HFFc6 (cell line): ENCODE measurements at places on chromosomes 2 and 18. TPM values are rescaled to one million over a fixed set of nuclear protein-coding genes. Genes with fewer than 3 reads are reported as not detected.
A peak's percentile ranks its signal among the peaks of the same experiment; 100 is the strongest.

GRCh38 chr2:188324067-188324466 is 32.4 kb downstream of the GULP1 start:
- peak; percentile 43 for DNase-seq

- DNase-seq = no peak
Measured at GRCh38 chr2:239127513-239127912, 273.3 kb downstream of the HDAC4 start.

- no peak for DNase-seq
Measured at GRCh38 chr2:2698182-2699120, 367.4 kb upstream of the MYT1L start.

DNA sequence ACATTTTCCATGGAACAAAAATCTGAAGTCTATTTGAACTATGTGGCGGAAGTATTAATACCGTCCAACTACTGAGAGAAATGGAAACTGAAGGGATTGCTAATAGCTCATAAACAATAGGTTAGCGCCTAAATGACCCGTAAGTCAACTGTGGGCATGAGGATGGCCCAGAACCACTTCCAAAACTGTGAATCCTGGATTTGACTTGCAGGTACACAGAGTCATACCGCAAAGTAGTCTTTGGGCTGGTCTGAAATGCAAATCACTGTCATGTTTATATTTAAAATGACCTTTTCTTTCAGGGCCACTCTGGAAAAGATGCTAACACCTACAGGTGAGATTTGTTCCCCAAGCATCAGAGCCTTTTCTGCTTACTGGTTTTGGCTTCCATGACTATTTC is 50.6 kb downstream of the STAT4 start:
- DNase-seq = no peak

DNA sequence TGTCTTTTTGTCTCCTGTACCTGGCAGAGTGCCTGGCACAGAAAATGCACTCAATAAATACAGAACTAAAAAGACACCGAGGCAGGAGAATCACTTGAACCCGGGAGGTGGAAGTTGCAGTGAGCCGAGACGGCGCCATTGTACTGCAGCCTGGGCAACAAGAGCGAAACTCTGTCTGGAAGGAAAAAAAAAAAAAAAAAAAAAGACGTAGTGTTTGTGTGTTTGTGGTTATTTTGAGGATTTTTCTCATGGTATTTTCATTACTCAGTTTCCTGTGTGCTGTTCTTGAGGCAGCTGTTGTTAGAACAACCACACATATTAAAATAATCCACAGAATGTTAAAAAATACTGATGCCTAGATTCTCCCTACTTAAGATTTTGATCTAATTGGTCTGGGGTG is 519.2 kb upstream of the SPHKAP start:
- DNase-seq = peak; percentile 66

- no peak for DNase-seq
Measured at GRCh38 chr2:14127765-14128164, 504.8 kb upstream of the LRATD1 start.

- peak; percentile 30 for DNase-seq
Measured at GRCh38 chr2:8197101-8197500, 484.8 kb upstream of the ID2 start.

- peak; percentile 21 for DNase-seq
Measured at GRCh38 chr18:55152801-55153200, 193.5 kb upstream of the CCDC68 start.

GRCh38 chr18:13514558-13514957 is 211.8 kb downstream of the FAM210A start:
- no peak for DNase-seq

DNA sequence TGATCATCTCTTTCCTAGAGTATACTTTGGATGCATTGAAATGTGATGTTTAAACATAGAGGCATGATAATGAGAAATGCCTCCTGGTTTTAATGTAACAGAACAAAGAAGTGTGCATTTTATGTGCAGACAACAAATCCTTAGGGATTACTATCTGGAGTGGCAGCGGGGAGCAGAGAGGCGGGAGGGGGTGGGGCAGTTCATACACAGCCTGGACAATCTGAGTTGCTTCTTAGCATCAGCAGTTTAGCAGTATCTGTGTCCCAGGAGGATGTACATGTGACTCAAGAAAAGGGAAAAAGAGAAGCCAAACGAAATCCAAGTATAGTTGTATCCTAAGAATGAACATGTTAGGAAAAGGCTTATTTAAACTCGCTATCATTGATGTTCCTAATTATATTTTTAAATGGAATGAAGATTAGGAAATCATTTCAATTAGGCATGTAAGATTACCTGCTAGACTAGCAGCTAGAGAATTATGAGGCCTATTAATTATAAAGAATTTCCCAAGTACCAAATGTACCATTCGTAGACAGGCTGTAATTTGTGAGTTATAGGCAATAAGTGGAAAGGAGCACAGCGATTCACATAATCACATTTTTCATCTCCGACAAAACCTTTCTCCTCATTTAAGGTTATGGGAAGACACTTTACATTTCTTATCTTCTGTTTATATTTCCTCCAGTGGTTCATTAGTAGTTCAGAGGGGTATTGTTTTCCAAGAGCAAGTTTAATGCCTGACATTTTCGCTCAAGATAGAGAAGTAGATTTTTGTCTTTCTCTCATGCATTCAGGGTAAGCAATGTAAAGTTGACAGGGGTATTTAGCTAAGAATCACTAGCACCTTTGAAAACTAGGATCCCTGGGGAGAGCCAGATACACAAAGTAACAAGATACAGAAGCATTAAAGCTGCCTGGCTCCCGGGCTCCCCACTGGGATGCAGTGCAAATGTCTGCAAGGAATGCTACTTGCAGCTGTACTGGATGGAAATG is 141.3 kb upstream of the NOSTRIN start:
- DNase-seq = no peak

GRCh38 chr18:48376934-48377333 is 32.2 kb downstream of the ZBTB7C start:
- no peak for DNase-seq

GRCh38 chr2:62042400-62042799 is 136.9 kb downstream of the COMMD1 start:
- no peak for DNase-seq

GRCh38 chr2:118906186-118906585 is 35.8 kb upstream of the MARCO start:
- DNase-seq = no peak

DNA sequence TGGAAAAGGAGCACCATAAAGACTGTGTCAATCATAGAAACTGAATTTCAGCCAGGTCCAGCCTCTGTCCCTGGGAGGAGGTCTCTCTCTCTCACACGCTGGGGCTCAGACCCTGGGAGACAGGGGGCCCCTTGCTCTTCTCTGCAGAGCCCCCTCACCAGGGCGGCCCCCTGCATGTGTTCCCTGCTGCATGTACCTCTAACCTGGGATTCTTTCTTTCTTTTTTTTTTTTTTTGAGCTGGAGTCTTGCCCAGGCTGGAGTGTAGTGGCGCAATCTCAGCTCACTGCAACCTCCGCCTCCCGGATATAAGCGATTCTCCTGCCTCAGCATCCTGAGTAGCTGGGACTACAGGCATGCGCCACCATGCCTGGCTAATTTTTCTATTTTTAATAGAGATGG is 46.5 kb downstream of the TPO start:
- DNase-seq = no peak

- no peak for DNase-seq
Measured at GRCh38 chr2:239609607-239610310, 208.9 kb upstream of the HDAC4 start.

- DNase-seq = no peak
Measured at GRCh38 chr2:193141998-193142397, 947.3 kb upstream of the TMEFF2 start.

GRCh38 chr2:70314640-70315039 is 12.8 kb upstream of the FAM136A start:
- DNase-seq = no peak

DNA sequence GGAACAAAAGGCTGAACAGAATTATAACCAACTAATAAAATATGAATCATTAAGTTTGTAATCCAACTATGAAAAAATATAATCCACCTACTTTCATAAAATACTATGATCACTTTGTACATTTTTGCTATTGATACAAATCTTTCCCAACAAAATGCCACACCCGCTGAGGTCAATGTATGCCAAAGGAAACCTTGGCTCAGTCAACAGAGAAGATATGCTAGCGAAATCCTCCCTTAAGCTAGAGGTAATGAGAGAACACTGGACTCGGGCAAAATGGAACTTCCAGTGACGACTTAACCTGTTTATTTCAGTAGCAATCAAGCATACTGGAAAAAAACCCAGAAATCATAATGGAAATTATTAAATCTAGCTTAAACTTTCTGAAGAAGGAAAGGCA is 81.5 kb downstream of the NOL10 start:
- DNase-seq = no peak

DNA sequence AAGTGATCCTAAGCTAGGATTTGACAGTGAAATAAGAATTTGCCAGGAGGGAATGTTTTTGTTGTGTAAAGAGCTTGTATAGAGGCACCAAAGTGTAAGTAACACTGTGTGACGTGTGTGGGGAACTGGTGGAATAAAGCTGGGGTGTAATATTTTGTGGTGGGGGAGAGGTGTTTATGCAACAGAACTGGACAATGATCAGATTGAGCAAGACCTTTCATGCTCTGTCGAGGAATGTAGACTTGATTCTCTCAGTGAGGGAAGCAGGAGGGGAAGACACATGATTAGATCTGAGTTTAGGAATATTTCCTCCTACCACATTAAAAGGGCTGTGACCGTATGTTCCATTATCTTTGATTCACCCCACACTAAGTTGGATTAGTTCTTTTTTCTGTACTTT is 43.6 kb downstream of the EFEMP1 start:
- DNase-seq = no peak

Gene TRIB2
- total RNA-seq = 13.9 to 20.5 TPM (median 19.2 TPM) in 3 replicates

Gene DLX1
- total RNA-seq = 8.7 to 13.9 TPM (median 12.7 TPM) in 3 replicates

Gene CDH19
- total RNA-seq = not detected in 3 replicates

Gene SGPP2
- total RNA-seq = not detected in 3 replicates

Gene PARD3B
- total RNA-seq = 14.0 and 20.6 TPM in 2 replicates

Gene ACMSD
- total RNA-seq = not detected in 3 replicates

Gene IL1R2
- 0.36 TPM in 1 of 3 replicates, not detected in the others for total RNA-seq

Gene CGREF1
- not detected in 3 replicates for total RNA-seq

Gene CAPN14
- 0.12 to 0.13 TPM in 2 of 3 replicates, not detected in the other for total RNA-seq
